ENCODE measurements at places on chromosomes 4 and X.

DNA sequence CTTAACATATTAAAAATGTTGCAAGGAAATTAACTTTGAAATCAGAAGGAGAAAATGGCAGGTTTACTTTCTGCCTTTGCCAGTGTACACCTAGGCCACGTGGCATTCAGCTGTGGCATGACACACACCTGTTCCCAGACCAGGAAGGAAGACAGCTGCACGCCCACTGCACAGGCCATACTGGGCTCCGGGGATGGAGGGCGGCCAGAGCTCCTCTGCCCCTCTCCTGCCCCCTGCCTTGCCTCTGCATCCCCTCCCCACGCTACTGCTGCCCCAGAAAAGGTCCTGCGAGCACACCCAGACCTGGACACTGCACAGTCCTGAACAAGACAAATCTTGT is 68.4 kb downstream of the GATB start:
- DNase-seq = no peak

GRCh38 chr4:55021214-55021613 is 104.2 kb downstream of the KDR start:
- DNase-seq = no peak

DNA sequence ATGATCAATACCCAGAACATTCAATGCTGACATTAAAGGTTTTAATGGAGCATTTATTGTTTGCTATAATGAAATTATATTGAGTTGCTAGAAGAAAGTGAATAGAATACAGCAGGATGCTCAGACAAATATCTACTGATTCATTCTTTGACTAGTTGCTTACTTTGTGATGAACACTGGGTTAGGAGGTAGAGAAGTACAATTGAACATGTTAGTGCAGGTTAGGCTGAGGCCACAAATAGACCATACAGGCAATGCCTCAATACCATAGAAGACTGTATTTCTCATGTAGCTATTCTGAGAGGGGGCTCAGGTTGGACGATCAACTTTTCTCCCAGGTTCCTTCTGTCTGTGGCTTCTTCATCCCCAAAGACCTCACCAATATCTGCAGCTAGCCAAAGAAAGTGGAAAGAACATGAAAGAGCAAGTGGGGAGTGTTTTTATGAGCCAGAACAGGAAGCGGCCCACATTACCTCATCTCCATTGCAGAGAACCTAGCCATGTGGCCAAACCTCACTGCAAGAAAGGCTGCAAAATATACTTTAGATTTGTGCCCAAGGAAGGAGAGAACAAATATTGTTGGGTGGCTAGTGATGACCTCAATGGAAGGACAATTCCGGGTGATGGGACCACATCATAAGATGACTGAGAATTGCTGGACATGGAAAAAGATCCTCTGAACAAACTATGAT is 180.3 kb upstream of the GATB start:
- DNase-seq = no peak

DNA sequence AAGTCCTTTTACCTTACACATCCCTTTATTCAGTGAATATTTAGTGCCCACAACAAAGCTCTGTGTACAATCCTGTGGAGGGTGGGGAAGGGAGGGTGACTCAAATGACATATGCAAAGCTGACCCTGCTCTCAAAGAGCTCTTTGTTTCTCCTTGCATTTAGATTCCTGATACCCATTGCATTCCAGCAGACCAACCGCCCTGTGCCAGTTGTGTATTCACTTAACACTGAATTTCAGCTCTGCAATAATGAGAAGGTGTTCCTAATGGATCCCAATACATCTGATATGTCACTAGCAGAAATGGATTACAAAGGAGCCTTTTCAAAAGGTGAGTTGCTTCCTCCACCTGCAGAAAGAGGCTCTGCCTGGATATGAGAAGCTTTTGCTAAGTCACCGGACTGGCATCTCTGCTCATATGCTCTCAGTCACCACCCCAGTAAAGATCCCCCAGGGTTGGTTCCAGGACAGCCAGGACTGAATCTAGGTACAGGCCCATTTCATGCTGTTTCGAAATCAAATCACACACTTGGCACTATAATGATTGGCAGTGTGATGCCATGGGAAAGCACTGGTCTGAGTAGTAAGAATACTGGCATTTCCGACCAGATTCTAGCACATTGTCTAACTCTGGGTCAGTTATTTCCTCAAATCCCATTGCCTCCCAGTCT is 17.1 kb upstream of the ANXA3 start:
- DNase-seq = no peak

GRCh38 chr4:10084651-10085358 is 31.8 kb downstream of the WDR1 start:
- DNase-seq = no peak
